SK-N-DZ (cell line): ENCODE measurements at places on chromosomes 1 and 21.

GRCh38 chr1:20578062-20578461, 10.8 kb upstream of the CDA start:
- DNase-seq: no peak

DNA sequence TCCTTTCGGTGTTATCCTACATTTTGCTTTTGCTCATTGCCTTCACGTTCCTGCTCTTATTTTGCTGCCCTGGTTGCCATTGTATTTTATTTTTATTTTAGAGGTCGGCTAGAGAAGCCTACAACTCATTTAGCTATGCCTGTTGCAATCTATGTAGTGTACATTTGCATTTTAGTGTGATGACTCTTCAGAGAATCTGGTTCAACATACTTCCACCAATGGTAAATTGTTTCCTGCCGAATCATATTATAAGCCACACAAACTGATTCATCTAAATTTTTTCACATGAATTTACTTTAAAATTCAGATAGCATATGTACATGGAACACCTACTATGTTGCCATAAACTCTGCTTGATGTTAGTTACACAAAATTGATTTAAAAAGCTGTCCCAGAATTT, 1596.9 kb downstream of the PLA2G4A start:
- DNase-seq: no peak

DNA sequence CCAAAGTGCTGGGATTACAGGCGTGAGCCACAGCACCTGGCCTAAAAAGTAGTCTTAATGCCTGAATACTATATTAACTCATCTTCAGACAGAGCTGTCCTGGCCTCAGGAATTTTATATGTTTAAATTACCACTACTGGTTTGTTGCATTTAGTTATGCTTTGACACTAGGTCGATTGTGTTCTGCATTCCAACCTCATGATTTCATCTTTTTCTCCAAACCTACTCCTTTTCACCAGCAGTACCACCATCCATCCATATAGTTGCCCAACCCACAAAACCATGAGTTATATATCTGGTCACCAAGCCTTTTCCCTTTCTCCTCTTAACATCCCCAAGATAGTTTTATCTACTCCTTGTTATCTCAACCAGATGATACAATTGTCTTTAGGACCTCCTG, 22.6 kb downstream of the FMO5 start:
- no peak for DNase-seq

DNA sequence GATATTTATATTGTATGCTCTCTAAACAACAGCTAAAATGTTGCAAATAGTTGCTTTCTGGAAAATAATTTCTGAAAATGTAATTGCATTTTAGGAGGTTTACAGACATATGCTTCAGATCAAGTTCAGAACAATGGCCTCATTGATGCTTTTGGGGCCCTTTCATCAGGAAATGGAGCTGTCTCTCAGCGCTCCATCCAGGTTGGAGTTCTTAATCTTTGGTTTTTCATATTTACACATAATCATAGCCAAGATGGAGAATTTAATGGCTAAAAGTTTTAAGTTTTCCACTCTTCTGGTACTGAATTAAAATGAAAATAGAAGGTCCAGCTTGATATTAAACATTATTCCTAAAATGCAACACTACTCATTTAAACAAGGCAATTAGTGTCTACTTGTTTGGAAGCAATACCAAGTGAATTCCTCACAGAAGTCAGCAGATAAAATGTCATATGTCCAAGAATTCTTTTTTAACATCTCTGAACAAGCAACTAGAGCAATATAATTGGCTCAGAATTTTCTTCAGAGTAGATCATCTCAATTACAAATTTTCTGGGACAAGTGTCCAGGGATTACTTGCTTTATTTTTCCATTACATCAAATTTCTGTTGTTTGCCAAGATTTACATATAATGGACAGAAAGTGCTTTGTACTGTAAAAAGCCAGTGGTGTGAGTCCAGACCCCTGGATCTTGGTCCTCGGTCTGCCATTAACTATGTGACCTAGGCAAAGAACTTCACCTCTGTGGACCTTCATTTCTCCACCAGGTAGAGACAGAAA, 22.6 kb downstream of the CLCA1 start:
- DNase-seq: no peak

- DNase-seq: no peak
Observed at GRCh38 chr1:34113887-34114286, 51.1 kb downstream of the CSMD2 start.

GRCh38 chr1:208652296-208653160, 408.3 kb upstream of the PLXNA2 start:
- DNase-seq: peak; percentile 83

- peak; percentile 13 for DNase-seq
Observed at GRCh38 chr1:8347635-8348034, 29.7 kb downstream of the SLC45A1 start.

DNA sequence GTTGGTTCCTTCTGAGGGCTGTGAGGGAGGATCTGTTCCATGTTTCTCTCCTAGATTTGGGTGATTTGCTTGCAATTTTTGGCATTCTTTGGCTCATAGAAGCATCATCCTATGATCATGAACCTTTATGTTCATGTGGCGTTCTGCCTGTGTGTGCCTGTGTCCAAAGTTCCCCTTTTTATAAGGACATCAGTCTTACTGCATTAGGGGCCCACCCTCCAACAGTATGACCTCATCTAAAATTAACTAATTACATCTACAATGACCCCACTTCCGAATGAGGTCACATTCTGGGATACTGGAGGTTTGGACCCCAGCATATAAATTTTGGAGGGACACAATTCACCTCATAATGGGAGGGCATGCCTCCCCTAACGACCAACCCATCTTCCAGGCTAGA, 12.8 kb upstream of the CAMK1G start:
- no peak for DNase-seq

- no peak for DNase-seq
Observed at GRCh38 chr1:216388558-216388957, 34.7 kb downstream of the USH2A start.

- no peak for DNase-seq
Observed at GRCh38 chr1:7462617-7463016, 308.5 kb upstream of the VAMP3 start.

- no peak for DNase-seq
Observed at GRCh38 chr1:201730611-201731010, 98.3 kb upstream of the IPO9 start.

GRCh38 chr1:65791396-65791795, 1.3 kb upstream of the PDE4B start:
- DNase-seq: no peak

- no peak for DNase-seq
Observed at GRCh38 chr1:30535595-30536325, 187.6 kb downstream of the MATN1 start.
